Activated CD4-positive, alpha-beta T cell treated with anti-CD3 and anti-CD28 coated beads, Interleukin-2, amount 10 ng/mL, durations not matched to agents 24 days and 14 days (primary cell): ENCODE measurements at places on chromosomes 7 and 10. TPM values are rescaled to one million over a fixed set of nuclear protein-coding genes. Genes with fewer than 3 reads are reported as not detected.

The LRRD1 gene
- not detected in 2 replicates for total RNA-seq

The HMX3 gene
- not detected in 2 replicates for total RNA-seq

The SLC35B4 gene
- 23.0 and 27.6 TPM in 2 replicates for total RNA-seq

The TSPAN15 gene
- 1.6 and 1.9 TPM in 2 replicates for total RNA-seq

The FOXI2 gene
- total RNA-seq = not detected in 2 replicates

The NODAL gene
- not detected in 2 replicates for total RNA-seq

The OPN4 gene
- not detected in 2 replicates for total RNA-seq

The TM9SF3 gene
- 84.5 and 86.1 TPM in 2 replicates for total RNA-seq

The ALOX5 gene
- total RNA-seq = 1.0 and 2.4 TPM in 2 replicates

The ADGRA1 gene
- total RNA-seq = not detected in 2 replicates

The ABHD11 gene
- 20.8 and 23.0 TPM in 2 replicates for total RNA-seq

The RTKN2 gene
- total RNA-seq = 2.7 and 3.4 TPM in 2 replicates

The DPCD gene
- total RNA-seq = 5.4 and 6.4 TPM in 2 replicates

The LIPN gene
- total RNA-seq = not detected in 2 replicates

The TMEM213 gene
- total RNA-seq = 0.09 TPM in 1 of 2 replicates, not detected in the other

The BLNK gene
- total RNA-seq = not detected in 2 replicates

The CDHR1 gene
- 0.26 and 0.33 TPM in 2 replicates for total RNA-seq

The SNX13 gene
- 18.1 and 23.7 TPM in 2 replicates for total RNA-seq

The BMI1 gene
- 55.6 and 65.3 TPM in 2 replicates for total RNA-seq

The AKR1E2 gene
- 6.6 and 7.9 TPM in 2 replicates for total RNA-seq

The ZNF365 gene
- total RNA-seq = not detected in 2 replicates

The ADRA2A gene
- total RNA-seq = 0.05 TPM in 1 of 2 replicates, not detected in the other

The TYSND1 gene
- 14.9 and 15.3 TPM in 2 replicates for total RNA-seq

The TMEM139 gene
- 0.38 and 0.42 TPM in 2 replicates for total RNA-seq

The GPR146 gene
- total RNA-seq = 2.5 and 4.1 TPM in 2 replicates

The AKR1D1 gene
- not detected in 2 replicates for total RNA-seq

The NXPH1 gene
- not detected in 2 replicates for total RNA-seq

The LIPM gene
- total RNA-seq = not detected in 2 replicates

The SEMA3C gene
- total RNA-seq = not detected in 2 replicates

The IL6 gene
- total RNA-seq = 0.35 and 0.64 TPM in 2 replicates

The CLDN4 gene
- total RNA-seq = not detected in 2 replicates
